ENCODE measurements at places on chromosomes 6 and 20. TPM values are rescaled to one million over a fixed set of nuclear protein-coding genes. Genes with fewer than 3 reads are reported as not detected.
A peak's percentile ranks its signal among the peaks of the same experiment; 100 is the strongest.

GRCh38 chr6:36110863-36111262, 19.4 kb upstream of the MAPK13 start:
- no peak overlapping the region for H3K27ac ChIP-seq
- H3K27me3 ChIP-seq, result no peaks in the 10 kb centered on the region
- peaks cover 5% of the 10 kb centered on the region for H3K36me3 ChIP-seq
- H3K4me1 ChIP-seq, result no peaks in the 10 kb centered on the region
- no peak overlapping the region for H3K4me3 ChIP-seq

GRCh38 chr20:19115581-19115980, 96.9 kb upstream of the SLC24A3 start:
- DNase-seq, result no peak
- H3K27me3 ChIP-seq, result no peaks in the 10 kb centered on the region
- H3K4me1 ChIP-seq, result peaks cover 4% of the 10 kb centered on the region
- no peaks in the 10 kb centered on the region for H3K36me3 ChIP-seq
- H3K27ac ChIP-seq, result no peak overlapping the region
- no peak overlapping the region for H3K4me3 ChIP-seq

Gene SLC25A27
- 8.4 TPM for total RNA-seq

- no peak for DNase-seq
- no peak overlapping the region for H3K27ac ChIP-seq
- no peaks in the 10 kb centered on the region for H3K36me3 ChIP-seq
- H3K4me1 ChIP-seq, result peaks cover 3% of the 10 kb centered on the region
- H3K27me3 ChIP-seq, result peaks cover 1% of the 10 kb centered on the region
Observed at GRCh38 chr6:159313018-159313417, 143.8 kb downstream of the FNDC1 start.

Gene TCF15
- 0.32 TPM for total RNA-seq

GRCh38 chr6:53673162-53673727, 7.7 kb upstream of the KLHL31 start:
- DNase-seq, result no peak
- no peaks in the 10 kb centered on the region for H3K27me3 ChIP-seq
- no peaks in the 10 kb centered on the region for H3K4me1 ChIP-seq
- H3K4me3 ChIP-seq, result no peak overlapping the region
- no peaks in the 10 kb centered on the region for H3K36me3 ChIP-seq
- no peak overlapping the region for H3K27ac ChIP-seq

Gene PCED1A
- total RNA-seq, result 71.9 TPM

Gene ZNF512B
- total RNA-seq, result 34.0 TPM

Gene TLDC2
- not detected for total RNA-seq

GRCh38 chr20:63774306-63774705, 34.7 kb downstream of the SLC2A4RG start:
- peaks cover 32% of the 10 kb centered on the region for H3K4me1 ChIP-seq
- H3K27me3 ChIP-seq, result no peaks in the 10 kb centered on the region
- H3K36me3 ChIP-seq, result peaks cover 5% of the 10 kb centered on the region
- H3K27ac ChIP-seq, result peak overlapping the region; percentile 92
- H3K4me3 ChIP-seq, result no peak overlapping the region
- no peak for DNase-seq

DNA sequence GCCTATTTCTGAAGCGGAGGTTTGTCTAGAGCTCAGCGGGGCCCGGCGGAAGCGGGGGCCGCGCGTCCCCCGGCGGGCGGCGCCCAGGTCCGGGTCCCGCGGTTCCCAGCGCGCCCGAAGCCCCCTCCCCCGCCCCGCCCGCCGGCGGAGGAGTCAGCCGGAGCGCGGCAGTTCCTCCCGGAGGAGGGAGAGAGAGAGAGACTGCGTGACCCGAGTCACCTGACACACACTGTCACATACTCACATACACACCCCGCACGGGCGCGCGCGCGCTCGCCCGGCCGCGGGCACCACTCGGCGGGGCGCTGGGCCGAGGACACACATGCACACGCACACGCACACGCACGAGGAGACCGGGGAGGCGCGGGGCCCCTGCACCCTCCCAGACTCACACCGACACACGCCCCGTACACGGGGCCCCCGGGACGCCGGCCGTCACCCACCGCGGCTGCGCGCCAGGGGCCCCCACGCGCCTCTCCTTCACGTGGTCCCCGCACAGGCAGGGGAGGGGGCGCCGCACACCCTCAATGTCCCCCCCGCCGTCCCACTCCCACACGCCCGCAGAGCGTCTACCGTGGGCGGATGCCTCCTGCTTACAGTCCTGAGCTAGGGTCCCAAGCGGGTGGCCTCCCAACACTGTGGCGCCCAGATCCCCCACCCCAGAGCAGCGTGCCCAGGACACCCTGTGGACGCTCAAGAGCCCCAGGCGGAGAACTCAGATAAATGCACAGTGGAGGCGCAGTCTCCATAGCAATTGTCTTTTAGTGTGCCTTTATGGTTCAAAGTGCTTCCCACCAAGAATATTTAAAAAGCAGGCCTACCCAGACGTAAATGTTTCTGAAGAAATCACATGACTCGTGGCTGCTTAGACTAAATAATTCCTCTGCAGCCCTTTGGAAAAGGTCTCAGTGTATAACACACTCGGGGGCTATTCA, at the start of gene RRAGD:
Gene RRAGD, minus strand, starts transcription at position 203 of the 935 bp plus-strand sequence. CDS start 280 bp downstream, outside the sequence.
- no peak within 1 kb of the TSS for H3K27ac ChIP-seq
- no peaks in the 10 kb centered on the region for H3K36me3 ChIP-seq
- DNase-seq, result peak; percentile 34
- peaks cover 21% of the 10 kb centered on the region for H3K4me1 ChIP-seq
- peaks cover 43% of the 10 kb centered on the region for H3K27me3 ChIP-seq

Measured in neural crest cell (in vitro differentiated cells).